ENCODE measurements at places on chromosomes 13 and 19.

GRCh38 chr19:2983351-2984214 is 6.2 kb downstream of the TLE6 start:
- DNase-seq, result peak; percentile 99

DNA sequence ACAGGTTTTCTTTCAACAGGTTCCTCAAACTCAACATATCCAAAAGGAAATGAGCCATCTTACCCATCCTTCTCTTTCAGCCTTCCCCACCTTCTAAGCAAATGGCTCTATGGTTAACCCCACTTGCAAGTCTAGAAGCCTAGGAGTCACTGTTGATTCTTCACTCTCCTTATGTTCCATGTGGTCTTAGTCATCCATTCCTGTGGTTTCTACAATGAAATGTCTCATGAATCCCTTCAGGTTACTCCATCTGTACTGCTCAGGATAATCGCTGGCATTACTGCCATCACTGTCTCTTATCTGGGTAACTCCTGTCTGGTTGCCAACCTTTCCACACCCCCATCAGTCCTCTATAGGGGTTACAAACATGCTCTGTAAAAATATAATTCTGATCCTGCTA is 381.3 kb downstream of the ENOX1 start:
- peak; percentile 60 for DNase-seq

DNA sequence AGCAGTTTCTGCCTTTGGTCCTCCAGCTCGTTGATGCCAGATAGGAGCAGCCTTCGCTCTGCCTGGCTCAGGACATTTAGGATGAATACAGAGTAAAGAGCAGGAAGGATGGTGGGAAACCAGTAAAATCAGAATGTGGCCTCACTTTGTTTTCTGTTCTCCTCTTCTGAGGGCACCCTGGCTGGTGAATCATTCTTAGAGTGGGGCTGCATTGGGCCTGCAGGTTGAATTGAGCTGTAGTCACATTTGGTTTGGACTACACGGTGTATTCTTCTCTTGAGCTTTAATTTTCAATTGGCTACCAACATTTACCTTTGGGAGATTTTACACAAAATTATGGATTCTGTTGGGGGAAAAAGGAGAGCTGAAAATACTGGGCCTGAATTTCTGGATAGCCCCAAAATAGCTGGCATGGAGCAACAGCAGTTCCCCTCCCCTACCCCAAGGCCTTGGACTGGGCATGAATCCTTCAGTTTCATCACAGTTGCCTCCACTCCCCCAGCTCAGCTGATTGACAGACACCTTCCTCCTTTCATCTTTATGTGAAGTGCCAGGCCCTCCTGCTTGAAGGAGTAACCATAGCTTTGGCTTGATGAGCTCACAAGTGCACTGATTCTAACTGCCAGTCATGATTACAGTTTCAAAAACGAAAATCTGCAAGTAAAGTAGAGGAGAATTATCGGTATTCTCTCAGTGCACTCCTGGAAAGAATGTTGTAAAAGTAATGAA is 24.3 kb downstream of the ERCC5 start:
- DNase-seq, result no peak

DNA sequence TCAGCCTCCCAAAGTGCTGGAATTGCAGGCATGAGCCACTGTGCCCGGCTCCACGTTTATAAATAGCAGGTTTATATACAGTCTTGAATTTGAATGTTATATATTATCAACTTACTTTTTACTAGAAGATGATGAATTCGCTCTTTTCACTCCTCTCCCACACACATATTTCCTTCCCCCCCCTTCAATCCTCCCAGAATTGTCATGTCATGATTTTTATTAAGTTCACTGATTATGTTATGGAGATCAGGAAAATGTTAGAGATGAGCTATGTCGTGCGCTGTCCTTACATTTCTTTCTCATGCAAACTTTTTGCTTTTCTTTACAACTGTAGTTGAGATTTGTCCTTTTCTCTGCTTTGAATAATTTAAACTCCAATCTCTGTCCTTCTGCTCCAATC is 17.8 kb upstream of the GRAMD1A start:
- DNase-seq, result no peak

DNA sequence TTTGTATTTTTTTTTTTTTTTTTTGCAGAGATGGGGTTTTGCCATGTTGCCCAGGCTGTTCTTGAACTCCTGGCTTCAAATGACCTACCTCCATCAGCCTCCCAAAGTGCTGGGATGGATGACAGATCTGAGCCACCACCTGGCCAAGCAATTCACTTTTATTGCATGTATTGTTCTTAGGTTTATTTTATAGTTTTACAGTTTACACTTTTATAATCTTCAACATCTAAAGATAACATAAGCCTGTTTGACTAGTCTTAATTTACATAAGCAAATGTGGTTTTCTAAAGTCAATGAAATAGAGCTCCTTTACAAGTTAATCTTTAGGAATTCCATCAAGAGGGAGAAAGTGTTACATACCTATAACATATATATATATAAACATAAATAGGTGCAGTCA is 9.5 kb upstream of the MPV17L2 start:
- no peak for DNase-seq

GRCh38 chr13:46578590-46578975 is 25.6 kb downstream of the LRCH1 start:
- DNase-seq, result no peak

DNA sequence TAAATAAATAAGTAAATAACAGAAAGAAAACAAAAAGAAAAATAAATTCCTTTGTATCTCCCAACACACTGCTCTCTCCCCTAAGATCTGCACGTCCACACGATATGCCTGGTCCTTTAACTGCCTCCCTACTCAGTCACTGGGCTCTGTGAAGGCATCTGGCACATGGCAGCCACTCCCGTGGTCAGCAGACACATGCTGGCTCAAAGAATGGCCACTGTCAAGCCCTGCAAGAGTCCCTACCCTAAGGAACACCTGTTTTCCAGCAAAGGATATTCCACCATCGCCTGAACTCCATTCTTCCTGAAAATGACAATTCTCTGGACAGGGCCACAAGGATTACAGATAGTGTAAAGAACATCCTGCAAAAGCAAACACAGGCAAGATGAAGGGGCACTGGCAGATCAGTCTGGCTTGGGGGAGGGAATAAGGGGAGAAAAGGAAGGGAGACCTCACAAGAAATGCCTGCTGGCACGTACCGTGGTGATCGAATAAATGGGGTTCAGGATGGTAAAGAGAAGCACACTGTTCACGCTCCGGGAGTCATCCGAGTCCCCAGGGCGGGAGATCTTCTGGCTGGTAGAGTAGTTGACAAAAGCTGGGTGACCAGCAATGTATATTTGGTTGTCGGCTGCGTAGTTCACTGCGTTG is 4.3 kb downstream of the HNRNPL start:
- no peak for DNase-seq

GRCh38 chr19:50191216-50191615 is 12.2 kb upstream of the MYH14 start:
- DNase-seq, result no peak

GRCh38 chr19:1264801-1265614 is 4.1 kb upstream of the CIRBP start:
- no peak for DNase-seq

DNA sequence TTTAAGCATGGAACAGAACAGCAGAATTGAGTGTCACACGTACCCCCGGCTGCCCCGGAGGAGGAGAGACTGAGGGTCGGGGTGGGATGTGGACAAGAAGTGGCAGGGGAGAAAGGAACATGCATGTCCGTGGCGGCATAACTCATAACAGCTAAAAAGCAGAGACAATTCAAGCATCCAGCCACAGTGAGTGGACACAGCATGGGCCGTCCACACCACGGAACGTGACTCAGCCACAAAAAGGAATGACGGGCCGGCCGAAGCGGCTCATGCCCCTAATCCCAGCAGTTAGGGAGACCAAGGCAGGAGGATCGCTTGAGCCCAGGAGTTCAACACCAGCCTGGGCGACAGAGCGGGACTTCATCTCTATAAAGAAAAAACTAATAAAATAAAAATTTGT is 7.6 kb downstream of the DOHH start:
- no peak for DNase-seq

DNA sequence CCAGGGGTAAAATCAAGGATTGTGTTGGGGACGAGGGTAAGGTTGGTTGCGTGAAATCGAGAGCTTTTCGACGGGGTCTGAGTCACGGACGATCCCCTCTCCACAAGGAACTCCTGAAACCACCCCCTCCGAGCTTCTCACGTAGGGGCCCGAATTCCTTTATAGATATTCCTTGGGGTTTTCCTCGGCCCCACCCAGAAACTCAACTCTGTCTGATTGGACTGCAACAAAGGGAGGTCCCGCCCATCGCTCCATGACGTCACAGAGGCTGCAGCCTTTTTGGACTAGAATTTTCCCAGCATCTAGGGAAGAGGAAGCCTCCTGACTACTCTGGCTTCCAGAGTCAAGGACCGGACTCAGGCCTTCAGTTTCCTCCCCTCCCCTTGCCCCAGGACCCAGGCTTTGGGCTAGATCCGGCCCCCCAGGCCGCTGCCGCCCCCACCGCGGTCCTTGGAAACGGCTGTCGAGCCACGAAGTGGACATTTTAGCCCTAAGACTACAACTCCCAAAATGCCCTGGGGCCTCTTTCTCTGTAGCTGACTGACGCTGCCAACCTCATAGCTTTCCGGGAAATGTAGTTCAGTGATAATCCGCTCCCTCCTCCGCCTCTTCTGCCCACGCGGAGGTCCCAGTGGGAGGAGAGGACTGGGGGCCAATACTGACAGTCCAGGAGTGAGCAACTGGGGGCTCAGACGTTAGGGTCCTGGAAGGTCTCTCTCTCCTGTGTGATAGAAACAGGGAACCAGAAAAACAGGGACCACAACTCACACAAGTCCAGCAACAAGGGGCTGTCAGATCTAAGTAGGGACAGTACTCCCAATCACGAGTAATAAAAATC is at the start of gene IZUMO1:
IZUMO1 (minus strand) TSS at position 172 of the 838 bp plus-strand sequence. CDS start 1,050 bp downstream, outside the sequence.
- peak; percentile 82 for DNase-seq

- peak; percentile 70 for DNase-seq
Measured at GRCh38 chr13:30421093-30422053, 920 bp upstream of the UBE2L5 start.

DNA sequence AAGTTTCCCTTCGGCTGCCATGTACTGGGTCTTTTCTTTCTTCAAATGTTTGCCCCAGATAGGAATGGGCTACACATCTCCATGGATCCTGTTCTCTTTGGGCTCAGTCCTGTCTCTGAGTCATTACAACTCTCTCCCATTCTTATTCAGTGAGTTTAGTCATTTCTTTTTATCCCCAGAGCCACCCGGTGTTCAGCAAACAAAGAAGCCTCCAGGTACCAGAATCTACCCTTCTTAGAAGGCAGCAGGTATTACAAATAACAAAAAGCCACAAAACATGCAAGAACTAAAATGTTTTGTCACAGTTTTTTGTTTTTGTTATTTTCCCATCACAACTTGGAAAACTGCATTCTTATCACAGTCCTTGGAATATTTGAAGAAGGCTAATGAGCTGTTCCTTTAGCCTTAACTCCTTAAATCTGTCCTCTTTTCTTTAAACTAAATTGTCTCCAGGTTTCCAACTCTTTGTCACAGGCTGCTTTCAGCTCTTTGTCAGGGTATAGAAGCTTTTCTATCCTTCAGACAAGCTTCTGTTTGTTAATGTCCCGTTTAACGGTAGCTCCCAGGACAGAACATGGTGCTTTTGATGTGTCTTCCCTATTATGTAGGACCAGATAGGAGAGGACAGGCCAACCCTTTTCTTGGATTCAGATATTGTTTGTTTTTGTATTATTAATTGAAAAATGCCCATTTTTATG is 215.5 kb upstream of the HTR2A start:
- DNase-seq, result no peak

- DNase-seq, result no peak
Measured at GRCh38 chr19:46537136-46538097, 41.8 kb upstream of the PNMA8B start.

DNA sequence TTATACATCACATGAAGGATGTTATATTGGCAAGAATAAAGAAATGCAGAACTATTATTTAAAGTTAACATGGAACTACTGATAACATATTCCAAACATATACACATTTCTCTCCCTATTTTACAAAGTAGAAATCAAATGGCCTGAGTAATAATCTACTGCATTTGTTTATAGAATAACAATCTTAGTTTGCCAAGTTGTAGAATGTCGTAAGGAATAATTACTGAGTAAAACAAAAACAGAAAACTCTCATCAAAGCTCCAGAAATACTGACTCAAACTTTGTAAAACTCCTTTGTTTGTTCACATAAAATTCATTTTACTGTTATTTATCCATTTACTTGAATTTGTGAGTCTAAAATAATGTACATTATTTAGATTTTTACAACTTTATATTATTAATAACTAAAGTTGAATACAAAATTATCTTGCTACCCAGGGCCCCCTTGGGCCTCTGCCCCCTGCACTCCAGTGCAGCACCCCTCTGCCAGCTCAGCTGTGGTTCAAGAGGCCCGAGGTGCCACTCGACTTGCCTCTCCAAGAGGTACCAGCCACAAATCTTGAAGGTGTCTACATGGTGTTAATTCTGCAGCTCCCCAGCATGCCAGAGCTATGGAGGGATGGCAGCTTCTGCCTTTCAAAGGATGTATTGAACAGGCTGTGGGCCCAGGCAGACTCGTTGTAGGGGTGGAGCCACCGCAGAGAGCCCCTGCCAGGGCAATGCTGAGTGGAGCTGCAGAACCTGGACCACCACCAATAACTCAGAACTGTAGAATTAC is 2819.7 kb downstream of the PCDH9 start:
- DNase-seq, result no peak

GRCh38 chr13:23861310-23861709 is 27.9 kb downstream of the MIPEP start:
- no peak for DNase-seq

GRCh38 chr13:36807616-36808015 is 11.4 kb upstream of the RFXAP start:
- DNase-seq, result no peak

DNA sequence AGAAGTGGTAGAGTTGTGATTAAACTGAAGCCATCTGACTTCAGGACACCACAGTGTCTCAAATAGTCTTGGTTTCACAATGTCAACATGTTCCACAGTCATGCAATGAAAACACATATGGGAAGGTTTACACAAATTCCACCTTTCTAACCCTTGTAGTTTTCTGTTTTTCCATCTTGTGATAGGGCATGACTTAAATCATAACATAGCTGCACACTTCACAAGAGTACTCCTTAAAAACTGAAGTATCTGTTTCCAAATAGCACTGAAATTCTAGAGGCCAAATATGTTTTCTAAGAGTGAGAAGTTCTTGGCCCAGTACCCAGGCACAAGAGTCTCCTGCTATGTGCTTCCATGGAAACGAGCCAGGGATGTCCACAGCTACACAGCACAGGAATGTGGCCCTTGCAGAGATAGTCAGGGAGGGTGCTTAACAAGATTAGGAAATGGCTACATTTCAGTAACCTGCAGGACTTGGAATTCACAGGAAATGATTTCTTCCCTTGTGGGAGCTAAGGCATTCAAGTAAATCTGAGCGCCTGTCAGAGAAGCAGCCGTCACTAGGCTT is 269.1 kb downstream of the NDFIP2 start:
- no peak for DNase-seq
